RKO (cell line): ENCODE measurements at places on chromosomes 2 and 18.
A peak's percentile ranks its signal among the peaks of the same experiment; 100 is the strongest.

- no peak for DNase-seq
Measured at GRCh38 chr2:175351512-175351911, 170.0 kb upstream of the ATP5MC3 start.

- DNase-seq, result no peak
Measured at GRCh38 chr2:191574232-191574631, 103.7 kb upstream of the NABP1 start.

DNA sequence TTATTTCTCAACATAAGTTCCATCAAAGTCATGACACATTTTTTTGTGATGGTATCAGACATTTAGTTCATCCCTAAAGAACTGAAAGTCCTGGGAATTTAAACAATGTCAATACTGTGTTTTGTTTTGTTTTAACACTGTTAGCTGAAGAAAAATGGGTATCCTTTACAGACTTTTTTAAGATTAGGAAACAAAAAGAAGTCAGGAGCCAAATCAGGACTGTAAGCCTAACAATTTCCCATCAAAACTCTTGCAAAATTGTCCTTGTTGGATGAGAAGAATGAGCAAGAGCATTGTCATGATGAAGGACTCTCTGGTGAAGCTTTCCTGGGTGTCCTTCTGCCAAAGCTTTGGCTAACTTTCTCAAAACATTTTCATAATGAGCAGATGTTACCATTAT lies 69.4 kb downstream of the SRD5A2 start:
- no peak for DNase-seq

- no peak for DNase-seq
Measured at GRCh38 chr18:22789052-22789451, 144.1 kb upstream of the RBBP8 start.

DNA sequence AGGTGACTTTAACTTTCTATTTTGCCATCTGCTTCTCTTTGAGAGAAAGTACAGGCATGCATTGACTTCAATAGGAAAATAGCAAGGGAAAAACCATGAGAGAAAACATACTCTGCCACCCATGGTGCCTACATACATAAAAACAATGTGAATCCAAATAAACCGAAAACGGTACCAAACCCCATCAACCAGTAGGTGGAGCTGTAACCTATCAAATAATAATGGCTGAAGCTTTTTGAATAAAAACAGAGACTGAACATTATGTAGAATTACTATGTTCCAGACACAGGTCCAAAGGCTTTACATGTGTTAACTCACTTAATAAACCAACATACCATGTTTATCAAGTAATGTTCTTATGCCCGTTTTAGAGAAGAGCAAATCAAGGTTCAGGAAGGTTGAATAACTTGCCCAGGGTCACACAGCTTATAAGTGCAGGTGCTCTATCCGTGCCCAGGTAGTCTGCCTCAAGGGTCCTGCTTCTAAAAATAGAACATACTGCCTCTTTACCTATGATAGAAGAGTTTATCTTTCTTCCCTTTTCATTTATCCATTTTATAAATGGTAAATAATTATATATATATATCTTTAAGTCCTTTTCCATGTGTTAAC lies 293.9 kb upstream of the SYT4 start:
- peak; percentile 52 for DNase-seq

DNA sequence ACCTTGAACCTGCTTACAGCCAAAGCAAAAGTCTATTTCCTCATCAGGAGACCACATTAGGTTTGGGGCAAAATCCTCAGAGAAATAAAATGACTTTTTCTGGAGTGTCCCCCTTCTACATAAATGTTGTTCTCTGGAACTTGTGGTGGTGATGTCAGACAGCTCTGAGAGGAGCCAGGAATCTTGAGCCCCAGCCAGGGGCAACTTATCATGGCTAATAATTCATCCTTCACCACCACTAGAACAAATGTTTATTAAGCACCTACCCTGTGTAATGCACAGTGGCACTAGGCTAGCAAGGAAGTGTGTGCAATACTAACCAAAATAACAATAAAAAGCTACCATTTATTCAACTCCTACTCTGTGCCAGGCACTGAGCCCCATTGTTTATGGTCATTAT lies 9.0 kb upstream of the BMP10 start:
- no peak for DNase-seq

DNA sequence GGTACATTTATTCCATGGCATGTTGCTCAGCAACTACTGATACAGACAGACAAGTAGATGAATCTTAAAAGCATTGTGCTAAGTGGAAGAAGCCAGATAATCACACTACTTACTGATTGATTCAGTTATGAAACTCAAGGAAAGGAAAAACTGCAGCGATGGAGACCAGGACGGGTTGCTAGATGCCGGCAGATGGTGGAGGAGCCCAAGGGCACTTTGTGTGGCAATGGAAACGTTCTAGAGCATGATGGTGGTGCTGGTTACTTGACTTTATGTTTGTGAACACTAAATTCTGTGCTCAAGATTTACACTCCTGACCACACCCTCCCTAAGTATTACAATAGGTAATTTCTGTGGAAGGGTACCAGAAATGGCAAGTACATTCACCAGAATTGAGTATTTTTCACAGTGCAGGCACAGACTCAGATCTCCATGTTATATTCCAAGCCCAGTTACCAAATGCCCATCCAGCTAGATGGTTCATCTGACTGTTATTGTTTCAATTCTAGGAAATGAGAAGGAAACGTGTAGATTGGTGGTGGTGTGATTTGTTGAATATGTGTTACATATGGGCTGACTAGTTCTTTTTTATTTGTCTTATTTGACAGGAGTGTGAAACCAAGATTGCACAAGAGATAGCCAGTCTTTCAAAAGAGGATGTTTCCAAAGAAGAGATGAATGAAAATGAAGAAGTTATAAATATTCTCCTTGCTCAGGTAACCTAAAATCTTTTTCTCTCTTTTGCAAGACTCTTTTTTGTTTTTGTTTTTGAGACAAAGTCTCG lies 55.1 kb downstream of the RALBP1 start:
- no peak for DNase-seq

GRCh38 chr2:160666154-160667060 lies 172.8 kb upstream of the RBMS1 start:
- DNase-seq, result peak; percentile 55

DNA sequence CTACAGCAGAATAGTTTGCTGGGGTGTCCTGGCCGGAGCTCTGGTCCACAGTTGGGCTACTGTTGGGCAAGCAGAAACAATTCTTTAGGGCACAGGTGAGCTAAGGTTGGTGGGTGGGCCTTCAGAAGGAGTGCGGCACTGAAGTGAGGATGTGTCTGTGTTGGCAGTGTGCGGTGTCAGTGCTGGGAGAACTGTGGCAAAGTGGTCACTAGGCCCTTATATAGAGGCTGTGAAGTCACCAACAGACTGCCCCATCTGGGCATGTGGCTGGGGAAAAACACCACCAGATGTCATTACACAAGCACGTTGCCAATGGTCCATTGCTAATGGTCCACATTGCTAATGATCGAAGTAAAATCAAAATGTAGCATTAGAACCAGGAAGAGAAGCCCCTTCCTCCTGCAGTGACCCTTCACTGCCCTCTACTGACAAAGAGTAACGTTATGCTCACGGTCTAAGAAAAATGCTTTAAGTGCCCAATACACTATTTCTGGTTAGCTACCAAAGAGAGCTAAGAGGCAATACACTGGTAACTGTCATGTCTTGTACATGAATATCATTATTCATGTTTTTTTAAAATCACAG lies 21.3 kb downstream of the SCN1A start:
- DNase-seq, result no peak

- no peak for DNase-seq
Measured at GRCh38 chr2:235278771-235279355, 215.0 kb upstream of the AGAP1 start.

DNA sequence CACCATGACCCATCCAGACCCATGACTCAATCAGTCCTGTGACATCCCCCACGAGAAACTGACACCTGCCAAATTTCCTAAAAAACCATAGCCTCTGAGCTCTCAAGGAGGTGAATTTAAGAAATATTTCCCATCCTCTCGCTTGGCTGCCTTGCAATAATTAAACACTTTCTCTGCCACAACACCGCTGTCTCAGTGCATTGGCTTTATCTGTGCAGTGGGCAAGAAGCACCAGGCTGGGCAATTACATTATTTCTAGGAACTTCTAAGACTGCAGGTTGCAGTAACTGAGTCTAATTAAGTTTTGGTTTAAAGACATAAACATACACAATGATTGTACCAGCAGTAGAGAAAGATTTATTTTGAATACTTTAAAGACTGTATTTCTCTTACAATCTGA lies 22.0 kb upstream of the RTTN start:
- no peak for DNase-seq
